IPS-NIHi11 (cell line): ENCODE measurements at places on chromosomes 16 and 17.

GRCh38 chr16:78484509-78485058 is 385.1 kb downstream of the WWOX start:
- DNase-seq = no peak

DNA sequence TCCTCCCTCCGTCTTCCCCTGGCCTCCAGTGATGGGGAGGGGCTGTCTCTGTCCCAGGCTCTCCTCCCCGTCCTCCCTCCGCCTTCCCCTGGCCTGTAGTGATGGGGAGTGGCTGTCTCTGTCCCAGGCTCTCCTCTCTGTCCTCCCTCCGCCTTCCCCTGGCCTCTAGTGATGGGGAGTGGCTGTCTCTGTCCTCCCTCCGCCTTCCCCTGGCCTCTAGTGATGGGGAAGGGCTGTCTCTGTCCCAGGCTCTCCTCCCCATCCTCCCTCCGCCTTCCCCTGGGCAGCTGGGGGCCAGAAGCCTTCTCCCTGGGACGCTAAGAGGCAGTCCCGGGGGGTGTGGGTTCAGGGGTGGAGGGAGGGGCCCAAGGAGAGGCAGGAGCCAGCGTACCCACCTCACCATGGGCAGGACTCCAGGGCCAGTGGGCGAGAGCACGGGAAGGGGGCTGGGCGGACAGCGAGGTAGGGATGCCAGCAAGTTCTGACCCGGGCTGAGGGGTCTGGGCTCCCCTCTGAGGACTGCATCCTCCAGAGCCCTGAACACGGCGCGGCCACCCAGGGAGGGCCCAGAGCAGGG is 14.8 kb downstream of the UTS2R start:
- no peak for DNase-seq

DNA sequence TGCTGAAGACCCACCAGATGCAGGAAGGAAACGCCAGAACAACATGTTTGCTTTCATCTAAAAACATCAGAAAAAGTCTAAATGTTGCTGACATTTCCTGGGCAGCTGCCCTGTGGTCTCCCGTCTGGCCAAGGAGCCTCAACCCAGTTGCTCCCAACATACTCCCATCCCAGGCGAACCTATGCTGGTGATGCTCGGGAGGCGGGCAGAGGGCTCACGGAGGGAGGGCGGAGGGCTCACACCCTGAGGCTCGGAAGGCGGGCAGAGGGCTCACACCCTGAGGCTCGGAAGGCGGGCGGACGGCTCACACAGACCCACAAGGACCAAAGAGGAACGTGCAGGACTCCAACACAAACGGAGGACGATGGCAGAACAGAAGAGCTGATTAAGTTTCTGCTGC is 135.4 kb downstream of the ANKRD11 start:
- DNase-seq = no peak

DNA sequence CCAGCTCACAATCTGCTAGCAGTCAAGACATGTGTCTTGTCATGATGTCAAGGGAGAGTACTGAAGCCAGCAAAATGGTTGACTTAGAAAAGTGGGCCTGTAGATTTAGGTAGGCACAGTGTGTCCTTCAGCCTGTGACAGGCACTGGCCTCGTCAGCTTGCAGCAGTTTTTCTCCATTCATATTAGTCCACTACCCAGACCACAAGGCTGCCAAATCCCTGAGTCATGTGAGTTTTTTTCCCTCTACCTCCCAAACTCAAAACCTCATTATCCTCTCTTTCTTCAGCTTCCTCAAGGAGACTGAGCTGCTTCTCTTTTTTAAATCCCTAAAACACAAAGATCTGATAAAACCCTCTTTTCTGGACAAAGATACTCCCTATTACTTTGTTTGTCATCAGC is 102.6 kb upstream of the HS3ST3A1 start:
- DNase-seq = no peak

- DNase-seq = no peak
Observed at GRCh38 chr16:35908942-35909341, 2449.5 kb downstream of the TP53TG3F start.

GRCh38 chr16:3321816-3322215 is 16.5 kb downstream of the ZNF75A start:
- DNase-seq = no peak

DNA sequence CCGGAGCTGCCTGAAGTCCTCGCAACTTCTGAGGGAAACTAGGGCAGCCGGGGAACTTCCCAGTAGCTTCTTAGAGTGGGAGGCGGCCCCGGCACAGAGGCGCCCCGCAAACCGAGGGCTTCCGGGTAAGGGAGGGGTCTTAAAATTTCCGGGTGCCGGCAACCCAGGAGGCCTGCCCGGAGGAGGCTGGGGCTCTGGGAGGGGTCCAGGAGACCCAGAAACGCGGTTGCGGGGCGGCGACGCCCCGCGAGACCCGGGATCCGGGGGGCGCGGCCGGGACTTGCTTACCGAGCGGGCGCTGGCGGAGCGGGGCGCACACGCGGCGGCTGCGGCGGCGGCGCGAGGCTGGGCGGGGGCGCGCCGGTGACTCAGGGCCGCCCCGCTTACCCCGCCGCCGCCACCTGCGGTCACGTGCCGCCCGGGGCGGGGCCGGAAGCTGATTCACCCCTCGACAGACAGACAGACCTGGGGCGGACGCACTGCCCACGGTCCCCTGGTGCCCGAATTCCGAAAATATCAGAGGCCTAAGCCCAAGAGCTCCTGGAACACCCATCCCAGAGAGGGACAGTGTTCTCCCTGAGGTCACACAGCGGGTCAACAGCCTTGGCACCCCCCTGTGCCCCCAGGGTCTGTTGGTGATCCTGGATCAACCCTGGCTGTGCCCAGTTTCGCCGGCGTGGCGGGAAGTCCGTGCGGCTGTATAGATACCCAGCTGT is at the start of gene FAM83G:
Gene FAM83G (minus strand): TSS at position 344 of the 716 bp plus-strand sequence. CDS start 723 bp downstream, outside the sequence.
- peak; percentile 90 for DNase-seq

DNA sequence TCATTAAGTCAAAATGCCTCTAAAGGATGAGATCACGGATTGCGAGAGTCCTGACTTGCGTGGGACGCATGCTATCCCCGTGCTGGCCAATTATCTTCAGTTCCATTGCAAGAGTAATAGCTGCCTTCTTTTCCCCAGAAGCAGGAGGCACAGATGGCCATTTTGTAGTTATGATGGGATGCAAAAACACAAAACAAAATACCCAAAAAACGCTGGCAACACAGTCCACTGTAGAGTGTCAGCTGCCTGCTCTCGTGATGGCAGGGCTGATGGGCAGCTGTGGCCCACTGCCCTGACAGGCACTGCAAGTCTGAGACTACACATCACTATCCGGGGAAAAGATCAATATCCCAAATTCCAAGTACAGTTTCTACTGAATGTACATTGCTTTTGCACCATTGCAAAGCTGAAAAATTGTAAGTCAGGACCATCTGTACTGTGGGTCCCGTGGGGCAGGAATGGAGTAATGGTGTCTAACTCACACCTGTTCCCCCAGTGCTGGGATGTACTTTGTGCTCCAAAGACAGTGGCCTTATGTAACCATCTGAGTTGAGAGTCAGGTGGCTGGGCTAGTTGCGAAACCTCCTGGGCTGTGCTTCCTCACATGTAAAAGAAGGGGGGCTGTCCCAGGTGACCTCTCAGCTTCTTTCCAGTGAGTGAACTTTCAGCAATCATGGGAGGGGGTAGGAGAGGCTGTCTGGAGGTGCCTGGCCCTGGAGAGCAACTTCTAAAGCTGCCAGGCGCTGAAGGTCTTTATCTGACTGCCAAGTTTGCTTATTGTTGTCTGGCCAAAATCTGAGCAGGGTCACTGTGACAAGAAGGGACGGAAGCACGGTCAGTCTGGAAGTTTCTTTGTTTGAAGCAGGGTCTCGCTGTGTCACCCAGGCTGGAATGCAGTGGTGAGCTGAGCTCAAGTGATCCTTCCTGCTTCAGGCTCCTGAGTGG is 4.7 kb downstream of the SLC47A1 start:
- no peak for DNase-seq

- DNase-seq = no peak
Observed at GRCh38 chr16:88673716-88674379, 11.0 kb upstream of the MVD start.

- DNase-seq = no peak
Observed at GRCh38 chr17:47730681-47731080, 2.4 kb upstream of the TBX21 start.

- peak; percentile 63 for DNase-seq
Observed at GRCh38 chr17:77254951-77255825, 114.4 kb downstream of the SEC14L1 start.

- DNase-seq = no peak
Observed at GRCh38 chr17:49616601-49617131, 41.0 kb downstream of the NXPH3 start.

- DNase-seq = peak; percentile 12
Observed at GRCh38 chr17:36544044-36544306, 744 bp upstream of the GGNBP2 start.

DNA sequence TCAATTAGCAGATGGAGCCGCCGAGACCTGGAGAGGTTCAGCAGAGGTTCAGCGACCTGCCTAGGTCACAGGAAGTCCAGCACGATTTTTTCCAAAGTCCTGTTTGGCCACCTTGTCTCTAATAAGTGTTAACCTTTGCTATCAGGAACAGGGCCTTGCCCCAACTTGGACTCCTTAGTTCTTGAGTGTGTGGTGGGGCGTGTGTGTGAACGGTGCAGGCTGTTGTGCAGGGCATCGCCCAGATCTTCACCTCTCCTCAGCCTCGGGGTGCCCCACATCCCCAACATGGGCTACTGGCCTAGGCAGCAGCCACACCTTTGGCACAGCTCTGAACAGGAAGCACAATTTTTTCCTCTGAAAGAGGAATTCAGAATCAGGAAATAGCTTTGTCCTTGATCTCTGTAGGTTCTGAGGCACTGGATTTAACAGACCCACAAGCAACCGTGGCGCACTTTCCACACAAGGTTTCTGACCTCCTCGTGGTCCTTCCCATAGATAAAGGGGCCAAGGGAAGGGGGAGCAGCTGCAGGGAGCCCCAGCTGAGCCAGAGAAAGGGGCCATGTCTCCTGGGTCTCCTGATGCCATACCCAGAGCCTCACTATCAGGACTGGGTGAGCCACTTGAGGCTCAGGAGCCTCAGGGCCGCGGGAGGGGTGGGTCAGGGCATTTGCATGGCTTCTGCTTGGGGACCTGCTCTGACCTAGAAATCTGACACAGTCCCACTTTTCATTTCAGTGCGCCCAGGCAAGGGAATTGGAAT is 10.4 kb downstream of the MPRIP start:
- DNase-seq = no peak

DNA sequence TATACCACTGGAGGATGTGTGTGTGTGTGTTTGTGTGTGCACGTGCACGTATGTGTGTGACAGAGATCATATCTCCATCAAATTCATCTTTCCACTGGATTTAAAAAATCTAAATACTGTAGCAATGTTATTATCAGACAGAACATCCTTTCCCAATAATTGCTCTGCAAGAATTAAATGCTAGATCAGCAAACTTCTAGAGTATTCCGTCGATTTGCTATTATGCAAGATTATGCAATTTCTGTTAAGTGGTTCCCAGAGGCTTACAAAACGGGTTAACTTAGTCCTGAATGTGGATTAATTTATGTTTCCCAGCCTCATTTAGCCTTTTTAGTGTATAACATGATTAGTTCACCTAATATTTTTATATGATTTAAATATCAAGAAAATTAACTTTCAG is 44.5 kb upstream of the CNTNAP4 start:
- no peak for DNase-seq

- no peak for DNase-seq
Observed at GRCh38 chr16:48194828-48195556, 39.2 kb upstream of the ABCC12 start.

- no peak for DNase-seq
Observed at GRCh38 chr17:10435096-10435495, 13.3 kb upstream of the MYH8 start.

DNA sequence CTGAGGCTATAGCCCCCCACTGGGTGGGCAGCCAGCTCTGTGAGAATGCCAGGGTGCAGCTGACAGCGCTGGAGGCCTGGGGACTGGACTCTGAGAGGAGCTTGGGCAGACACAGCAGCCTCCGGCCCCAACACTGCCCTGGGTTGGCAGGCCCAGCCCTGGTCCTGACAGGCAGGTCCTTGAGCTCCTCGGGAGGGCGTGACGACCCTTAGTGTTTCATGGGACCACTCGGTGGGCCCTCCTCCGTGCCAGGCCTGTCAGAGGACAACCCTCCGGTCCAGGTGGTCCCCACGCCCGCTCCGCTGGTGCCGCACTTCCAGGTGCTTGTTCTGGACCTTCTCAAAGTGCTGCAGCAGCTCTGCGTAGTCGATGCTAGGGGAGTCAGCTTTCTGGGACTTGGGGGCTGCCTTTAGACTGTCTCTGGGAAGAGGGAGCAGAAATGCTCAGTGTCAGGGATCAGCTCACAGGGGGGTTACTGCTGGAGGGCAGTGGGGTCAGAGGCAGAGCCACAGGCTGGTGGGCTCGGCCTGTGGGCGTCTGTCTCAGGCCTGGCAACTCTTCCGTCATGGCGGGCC is 1.9 kb upstream of the MTSS2 start:
- no peak for DNase-seq

- peak; percentile 70 for DNase-seq
Observed at GRCh38 chr17:81493198-81494038, 19.2 kb downstream of the ACTG1 start.

DNA sequence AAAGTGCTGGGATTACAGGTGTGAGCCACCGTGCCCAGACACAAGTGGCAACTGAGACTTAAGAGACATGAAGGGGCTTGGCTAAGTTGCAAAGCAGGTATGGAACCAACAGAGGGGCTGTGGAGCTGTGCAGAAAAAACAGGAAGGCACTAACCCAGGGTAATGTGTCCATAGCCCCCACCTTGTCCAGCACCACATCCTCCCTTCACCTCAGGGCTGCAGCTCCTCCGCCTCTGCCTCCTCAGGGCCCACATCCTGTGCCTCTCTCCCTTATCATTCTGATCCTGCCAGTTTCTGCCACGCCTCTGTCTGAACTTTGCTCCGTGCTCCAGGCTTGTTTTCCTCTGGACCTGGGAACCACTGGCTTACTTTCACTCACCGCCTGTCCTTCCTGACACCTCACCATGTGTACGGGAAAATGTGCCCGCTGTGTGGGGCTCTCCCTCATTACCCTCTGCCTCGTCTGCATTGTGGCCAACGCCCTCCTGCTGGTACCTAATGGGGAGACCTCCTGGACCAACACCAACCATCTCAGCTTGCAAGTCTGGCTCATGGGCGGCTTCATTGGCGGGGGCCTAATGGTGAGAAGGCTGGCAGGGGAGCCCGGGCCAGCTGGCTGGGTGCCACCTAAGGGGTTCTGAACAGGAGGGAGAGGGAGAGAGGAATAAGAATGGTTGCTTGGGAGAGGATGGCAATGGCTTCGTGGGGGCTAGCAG is at the start of gene TM4SF5:
Gene TM4SF5 (plus strand): TSS at position 368 of the 716 bp plus-strand sequence. CDS start 37 bp downstream, at position 405.
- no peak for DNase-seq

DNA sequence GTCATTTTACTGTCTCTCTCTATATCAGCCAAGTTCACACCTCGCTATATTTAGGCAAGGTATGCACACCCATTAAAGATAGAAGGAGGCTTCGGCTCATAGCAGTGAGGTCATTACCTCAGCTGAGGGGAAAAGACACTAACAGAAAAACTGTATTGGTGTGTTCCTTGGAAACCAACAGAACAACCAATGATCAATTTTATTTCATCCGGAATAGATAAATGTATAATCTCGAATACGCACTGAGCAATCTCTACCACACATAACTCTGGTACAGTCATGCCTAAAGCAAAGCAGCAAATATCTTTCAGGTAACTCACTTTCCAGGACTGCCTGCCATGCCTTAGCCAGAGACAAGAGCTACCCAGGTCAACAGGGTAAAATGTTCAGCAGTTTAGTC is 109.9 kb upstream of the CORO6 start:
- DNase-seq = no peak
